Lower leg skin (tissue), 4 donors: ENCODE measurements at places on chromosomes 7 and 10. TPM values are rescaled to one million over a fixed set of nuclear protein-coding genes. Genes with fewer than 3 reads are reported as not detected.

The CASP2 gene
- 9.6 TPM for total RNA-seq

The ACBD7 gene
- 0.38 TPM for total RNA-seq

The TAS2R5 gene
- total RNA-seq: 1.3 TPM

The ADCY1 gene
- total RNA-seq: 0.04 TPM

The PRKG1 gene
- total RNA-seq: 0.63 TPM

The SNX10 gene
- 10.0 TPM for total RNA-seq

DNA sequence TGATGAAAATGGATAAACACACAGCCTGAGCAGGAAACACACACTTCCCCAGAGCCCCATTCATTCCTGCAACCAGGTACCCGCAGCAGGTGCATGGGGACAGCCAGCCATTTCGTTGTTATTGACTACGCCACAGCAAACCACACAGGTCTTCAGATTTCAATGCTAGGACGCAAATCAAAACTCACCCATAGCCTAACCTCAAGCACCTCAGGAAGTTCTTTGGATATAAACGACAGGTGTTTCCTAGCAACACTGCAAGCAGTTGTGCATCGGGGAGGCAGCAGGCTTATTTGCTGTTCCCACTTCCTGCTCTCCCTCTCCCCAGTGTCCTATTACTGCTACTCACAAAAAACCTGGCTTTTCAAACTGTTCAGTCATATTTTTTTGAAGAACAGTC, 176.5 kb upstream of the FRMD4A start:
- DNase-seq: no peak

- DNase-seq: no peak
Measured at GRCh38 chr10:122588381-122588780, 27.8 kb downstream of the DMBT1 start.

DNA sequence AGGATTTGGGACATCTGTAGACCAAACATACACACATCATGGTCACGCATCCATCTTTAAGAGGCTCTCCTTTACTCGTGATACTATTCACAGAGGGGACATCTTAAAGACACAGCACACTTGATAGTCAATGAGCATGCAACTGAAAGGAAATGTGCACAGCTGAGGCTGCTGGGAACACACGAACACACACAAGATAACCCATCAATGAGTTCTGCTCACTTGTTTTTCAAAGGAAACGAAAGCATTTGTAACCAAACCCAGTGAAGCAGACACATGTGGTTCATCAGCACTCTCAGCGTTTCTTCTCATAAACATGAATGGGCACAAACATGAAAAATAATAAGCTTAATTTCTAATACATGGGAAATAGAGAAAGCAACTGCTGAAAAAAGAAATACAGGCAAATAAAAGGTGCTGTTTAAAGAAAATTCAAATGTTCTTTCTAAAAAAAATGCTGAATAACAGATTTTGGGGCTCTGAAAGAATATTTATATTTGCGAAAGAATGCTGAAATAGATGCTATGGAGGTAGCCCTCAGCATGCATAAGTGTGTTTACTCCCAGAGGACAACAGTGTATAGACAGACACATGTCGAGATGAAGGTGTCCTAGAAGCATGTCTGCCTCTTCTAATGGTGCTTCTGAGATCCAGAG, 59.7 kb upstream of the LAMB4 start:
- no peak for DNase-seq
